ENCODE measurements at places on chromosomes 6 and 20.

- no peak for DNase-seq
Observed at GRCh38 chr6:129184808-129185366, 301.9 kb downstream of the LAMA2 start.

GRCh38 chr20:44584162-44584561 lies 1.8 kb downstream of the PKIG start:
- no peak for DNase-seq

DNA sequence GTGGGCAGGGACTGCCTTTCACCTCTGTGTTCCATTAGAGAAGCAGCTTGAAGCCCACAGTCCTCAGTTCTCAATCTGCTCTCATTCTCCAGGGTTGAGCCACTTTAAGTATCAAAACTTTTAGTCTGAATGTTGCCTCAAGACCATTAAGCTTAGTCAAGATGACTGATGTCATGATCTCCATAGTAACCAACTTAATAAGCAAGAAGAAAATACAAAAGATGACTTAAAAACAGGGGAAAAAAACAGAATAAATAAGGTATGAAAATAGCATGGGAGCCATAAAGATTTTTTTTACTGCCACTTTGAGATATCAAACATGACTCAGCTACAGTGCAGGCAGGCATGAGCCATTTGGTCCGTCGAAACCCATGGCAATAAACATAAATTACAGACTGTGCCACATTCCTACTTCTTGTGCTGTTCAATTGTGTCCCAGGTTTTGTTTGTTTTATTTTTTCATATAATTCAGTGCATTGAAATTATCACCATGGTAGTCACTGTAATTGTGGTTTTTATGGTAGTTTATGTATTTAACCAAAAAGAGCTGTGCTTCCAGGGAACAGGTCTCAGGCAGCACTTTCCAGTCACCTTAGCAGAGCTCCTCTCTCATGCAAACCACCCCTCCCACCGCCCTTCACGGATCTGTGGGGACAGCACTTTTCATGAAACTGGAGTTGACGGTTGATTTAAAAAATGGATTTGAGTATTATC lies 156.5 kb upstream of the INSM1 start:
- DNase-seq = no peak

- DNase-seq = no peak
Observed at GRCh38 chr6:73722318-73723060, 26.5 kb downstream of the CD109 start.

GRCh38 chr6:142369266-142369665 lies 67.5 kb downstream of the ADGRG6 start:
- DNase-seq = no peak

DNA sequence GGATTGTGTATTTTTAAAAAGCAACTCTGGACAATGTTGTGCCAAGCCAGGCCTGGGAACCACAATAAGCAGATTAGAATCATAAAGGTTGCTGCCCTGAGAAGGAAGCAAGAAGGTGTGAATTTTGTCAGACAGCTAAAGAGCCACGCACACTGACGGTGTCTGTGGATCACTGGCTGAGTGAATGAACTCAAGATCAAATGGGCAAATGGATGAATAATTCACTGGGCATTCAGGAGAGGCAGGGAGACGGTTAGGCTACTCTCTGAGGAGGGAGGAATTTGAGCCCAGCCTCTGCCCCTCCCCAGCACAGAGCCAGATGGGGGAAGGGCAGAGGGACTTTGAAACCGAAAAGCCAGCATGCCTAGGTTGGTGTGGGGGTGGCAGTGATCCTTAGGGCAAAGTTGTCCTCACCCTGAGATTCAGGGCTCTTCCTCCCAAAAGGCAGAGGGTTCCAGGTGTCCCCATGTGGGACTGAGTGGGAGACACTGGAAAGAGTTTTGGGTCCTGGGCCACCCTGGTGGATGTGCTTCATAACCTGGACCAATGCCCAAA lies 19.5 kb upstream of the SLC22A7 start:
- DNase-seq = no peak

- no peak for DNase-seq
Observed at GRCh38 chr20:1702328-1702727, 44.7 kb upstream of the SIRPG start.

GRCh38 chr20:47413189-47413588 lies 56.7 kb upstream of the ZMYND8 start:
- no peak for DNase-seq

- DNase-seq = no peak
Observed at GRCh38 chr6:89927791-89928550, 33.7 kb downstream of the GJA10 start.

DNA sequence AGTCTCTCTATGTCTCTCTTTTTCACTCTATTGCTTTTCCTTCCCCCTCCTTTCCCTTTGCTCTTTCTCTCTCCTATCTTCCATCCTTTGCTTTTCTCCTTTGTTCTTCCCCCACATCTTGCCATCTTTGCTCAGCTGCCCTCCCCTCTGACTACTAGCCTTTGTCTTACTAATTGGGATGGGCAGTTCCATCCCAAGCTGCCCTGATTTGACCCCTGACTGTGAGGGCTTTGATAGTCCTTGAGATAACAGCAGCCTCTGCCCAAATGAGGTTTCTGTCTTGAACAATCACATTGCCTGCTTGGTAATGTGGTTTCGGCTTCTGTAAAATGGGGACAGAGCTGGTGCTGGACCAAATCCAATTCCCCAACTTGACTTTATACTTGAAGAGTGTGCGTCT lies 327.7 kb downstream of the DHX35 start:
- DNase-seq = no peak

DNA sequence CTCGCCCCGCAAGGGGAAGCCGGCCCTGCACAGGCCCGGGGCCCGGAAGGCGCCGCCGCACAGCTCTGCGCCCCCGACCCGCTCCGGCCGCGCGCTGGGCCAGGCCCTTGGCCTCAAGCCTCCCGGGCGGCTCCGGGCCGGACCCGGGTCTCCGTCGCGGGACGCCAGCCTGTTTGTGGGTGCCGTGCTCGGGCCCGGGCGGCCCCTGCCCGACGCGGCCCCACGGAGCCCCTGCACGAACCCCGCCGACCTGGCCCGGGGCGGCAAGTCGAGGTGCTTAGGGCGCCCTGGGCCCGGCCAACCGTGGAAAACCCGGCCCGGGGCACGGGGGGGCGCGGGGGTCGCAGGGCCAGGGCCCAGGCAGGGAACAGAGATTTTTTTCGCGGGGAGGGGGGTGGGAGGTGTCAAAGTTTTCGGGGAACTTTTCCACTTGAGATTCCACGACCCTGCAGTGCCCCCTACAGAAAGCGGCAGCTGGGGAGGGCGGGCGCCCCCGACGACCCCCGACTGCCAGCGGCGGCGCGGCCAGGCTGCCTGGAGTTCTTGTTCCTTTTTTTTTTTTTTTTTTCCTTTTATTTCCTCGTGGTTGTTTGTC lies 805 bp upstream of the STX16 start:
- DNase-seq = peak; percentile 58

DNA sequence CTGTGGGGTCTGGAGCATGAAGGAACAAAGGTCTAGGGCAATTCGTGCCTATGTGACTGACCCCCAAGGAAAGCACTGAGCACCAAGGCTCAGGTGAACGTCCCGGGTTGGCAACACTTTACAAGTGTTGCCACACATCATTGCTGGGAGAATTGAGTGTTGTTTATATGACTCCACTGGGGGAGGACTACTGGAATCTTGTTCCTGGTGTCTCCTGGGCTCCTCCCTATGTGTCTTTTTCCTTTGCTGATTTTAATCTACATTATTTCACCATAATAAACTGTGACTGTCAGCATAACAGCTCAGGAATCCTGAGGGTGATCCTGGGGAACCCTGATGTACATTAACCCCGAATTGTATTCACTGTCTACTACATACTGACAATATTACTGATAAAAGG lies 207.7 kb upstream of the BMP2 start:
- DNase-seq = no peak

GRCh38 chr6:24325978-24326377 lies 31.9 kb downstream of the DCDC2 start:
- DNase-seq = no peak

GRCh38 chr20:63343460-63344445 lies 17.4 kb downstream of the CHRNA4 start:
- no peak for DNase-seq

GRCh38 chr20:23050076-23050838 lies 785 bp upstream of the THBD start:
- no peak for DNase-seq

- DNase-seq = no peak
Observed at GRCh38 chr6:142485256-142485655, 183.4 kb downstream of the ADGRG6 start.

- no peak for DNase-seq
Observed at GRCh38 chr6:161369339-161369738, 95.5 kb upstream of the AGPAT4 start.

- no peak for DNase-seq
Observed at GRCh38 chr20:45487231-45487635, 17.7 kb downstream of the WFDC2 start.

- no peak for DNase-seq
Observed at GRCh38 chr6:110049696-110050439, 71.8 kb downstream of the GPR6 start.

DNA sequence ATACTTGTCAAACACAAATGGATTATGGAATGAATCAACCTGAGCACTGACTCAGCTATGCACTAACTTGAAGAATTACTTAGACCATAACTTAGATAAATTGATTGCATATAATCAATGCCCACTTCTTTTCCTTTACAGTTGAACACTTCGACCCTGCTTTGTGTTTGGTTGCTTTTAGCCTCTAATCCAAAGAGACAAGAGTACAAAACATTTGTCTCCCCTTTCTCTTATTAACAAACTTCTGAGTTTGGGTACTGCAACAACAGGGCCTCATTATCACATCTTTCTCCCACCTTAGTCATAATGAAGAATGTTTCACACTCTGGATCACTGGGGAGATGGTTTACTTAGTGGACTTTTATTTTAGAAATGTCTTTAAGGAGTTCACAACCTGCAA lies 2.6 kb upstream of the TAAR6 start:
- no peak for DNase-seq

GRCh38 chr6:159935065-159935464 lies 33.8 kb upstream of the IGF2R start:
- DNase-seq = no peak

DNA sequence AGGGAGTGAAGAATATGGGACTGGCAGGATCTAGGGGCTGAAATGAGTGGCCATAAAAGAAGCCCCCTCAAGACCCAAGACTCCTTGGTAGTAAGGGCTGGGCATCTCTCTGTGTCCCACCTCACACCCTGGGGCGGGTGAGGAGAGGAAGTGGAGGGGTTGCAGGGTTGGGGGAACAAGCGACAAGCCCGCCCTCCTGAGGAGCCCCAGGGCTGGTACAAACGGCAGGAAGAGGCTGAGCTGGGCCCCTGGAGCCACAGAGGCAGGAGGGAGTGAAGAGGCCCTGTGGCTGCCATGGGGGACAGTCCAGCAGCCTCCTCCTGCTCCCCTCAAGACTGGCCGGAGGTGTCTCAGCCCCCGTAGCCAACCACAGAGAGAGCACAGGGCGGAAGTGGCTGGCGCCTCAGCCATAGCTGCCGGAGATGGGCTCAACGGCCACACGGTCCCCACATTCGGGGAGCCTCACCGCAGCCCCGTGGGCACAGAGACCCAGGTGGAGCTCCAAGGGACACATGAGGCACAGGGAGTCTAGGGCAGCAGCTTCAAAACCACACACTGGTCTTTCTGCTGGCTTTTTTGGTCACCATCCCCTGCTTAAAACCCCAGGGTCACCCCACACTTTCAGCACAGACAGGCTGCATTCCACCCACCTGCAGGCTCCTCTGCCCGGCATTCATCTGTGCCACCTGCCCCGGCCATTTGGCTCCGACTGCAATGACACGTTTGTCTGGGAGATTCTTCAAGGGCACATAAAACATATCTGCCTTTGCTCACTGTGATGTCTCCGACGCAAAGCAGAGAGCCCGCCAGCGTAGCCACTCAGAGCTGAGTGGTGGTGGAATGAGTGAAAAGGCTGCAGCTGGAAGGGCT lies 524 bp downstream of the C20orf203 start:
- no peak for DNase-seq

GRCh38 chr6:169958510-169958909 lies 207.1 kb downstream of the ERMARD start:
- DNase-seq = no peak

- no peak for DNase-seq
Observed at GRCh38 chr6:168415993-168416530, 24.9 kb upstream of the SMOC2 start.

DNA sequence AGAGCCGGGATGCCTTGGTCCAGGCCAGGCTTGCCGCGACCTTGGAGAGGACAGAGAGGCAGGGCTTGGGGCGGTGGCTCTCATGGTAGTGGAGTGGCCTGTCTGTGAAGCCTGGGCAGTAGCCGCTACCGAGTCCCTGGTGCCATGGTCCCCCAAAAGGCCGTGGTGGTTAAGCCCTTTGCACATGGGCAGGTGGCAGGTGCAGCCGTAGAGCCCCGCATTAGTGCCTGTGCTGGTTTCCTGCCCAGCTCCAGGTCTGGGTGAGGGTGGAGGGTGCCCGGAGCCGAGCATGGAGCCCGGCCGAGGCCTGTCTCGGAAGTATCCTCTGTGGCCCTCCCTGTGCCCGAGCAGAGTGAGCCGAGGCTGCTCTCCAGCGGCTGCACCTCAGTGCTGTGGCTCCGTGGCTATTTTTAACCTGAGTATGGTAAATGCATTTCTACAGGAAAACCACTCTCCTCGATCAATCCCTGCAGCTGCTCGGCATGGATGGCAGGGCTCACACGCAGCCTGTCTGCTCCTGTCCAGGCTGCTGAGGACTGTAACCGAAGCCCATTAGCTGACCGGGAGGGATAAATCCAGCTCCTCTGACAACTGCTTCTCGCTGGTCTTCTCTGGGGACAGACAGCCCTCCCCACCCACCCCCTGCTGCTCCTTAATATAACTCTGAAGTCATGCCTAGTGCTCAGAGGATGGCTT lies 36.3 kb upstream of the GATA5 start:
- no peak for DNase-seq

DNA sequence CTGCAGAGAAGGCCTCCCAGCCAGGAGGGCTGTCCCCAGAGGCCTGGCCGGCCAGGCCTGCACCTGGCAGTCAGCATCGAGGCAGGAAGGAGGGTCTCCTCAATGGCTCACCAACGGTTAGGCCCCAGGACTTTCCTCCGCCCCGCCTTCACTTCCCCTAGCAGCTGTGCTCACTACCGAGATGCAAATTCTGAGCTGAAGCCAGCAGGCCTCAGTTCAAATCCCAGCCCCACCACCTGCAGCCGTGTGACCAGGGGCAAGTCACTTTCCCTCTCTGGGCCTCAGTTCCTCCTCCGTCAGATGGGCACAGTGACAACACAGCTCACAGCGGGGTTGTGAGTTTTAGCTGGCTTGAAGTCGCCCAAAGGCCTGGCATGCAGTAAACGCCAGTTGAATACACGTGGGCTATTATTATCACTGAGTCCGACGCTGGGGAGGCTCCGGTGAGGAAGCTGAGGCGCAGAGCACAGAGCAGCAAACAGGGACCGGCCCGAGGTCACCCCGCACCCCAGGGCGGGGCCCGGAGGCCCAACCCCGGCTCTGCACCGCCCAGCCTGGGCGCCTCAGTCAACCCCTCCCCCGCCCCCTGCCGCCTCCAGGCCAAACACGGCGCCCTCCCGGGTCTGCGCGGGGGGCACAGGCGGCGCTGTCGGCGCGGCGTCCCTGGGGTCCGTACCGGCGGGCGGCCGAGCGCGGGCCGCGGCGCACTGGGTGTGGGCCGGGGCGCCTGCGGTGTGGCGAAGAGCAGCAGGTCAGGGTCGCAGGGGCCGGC lies 671 bp downstream of the E2F1 start:
- peak; percentile 63 for DNase-seq

- DNase-seq = no peak
Observed at GRCh38 chr6:28979679-28980078, 25.4 kb downstream of the ZNF311 start.

- no peak for DNase-seq
Observed at GRCh38 chr6:23349521-23350147, 776.4 kb upstream of the NRSN1 start.

All from H1 (cell line).